HT-29 (cell line): ENCODE measurements at places on chromosomes 16 and 17. TPM values are rescaled to one million over a fixed set of nuclear protein-coding genes. Genes with fewer than 3 reads are reported as not detected.
A peak's percentile ranks its signal among the peaks of the same experiment; 100 is the strongest.

- no peak for DNase-seq
Measured at GRCh38 chr16:4324492-4325252, 8.8 kb downstream of the GLIS2 start.

DNA sequence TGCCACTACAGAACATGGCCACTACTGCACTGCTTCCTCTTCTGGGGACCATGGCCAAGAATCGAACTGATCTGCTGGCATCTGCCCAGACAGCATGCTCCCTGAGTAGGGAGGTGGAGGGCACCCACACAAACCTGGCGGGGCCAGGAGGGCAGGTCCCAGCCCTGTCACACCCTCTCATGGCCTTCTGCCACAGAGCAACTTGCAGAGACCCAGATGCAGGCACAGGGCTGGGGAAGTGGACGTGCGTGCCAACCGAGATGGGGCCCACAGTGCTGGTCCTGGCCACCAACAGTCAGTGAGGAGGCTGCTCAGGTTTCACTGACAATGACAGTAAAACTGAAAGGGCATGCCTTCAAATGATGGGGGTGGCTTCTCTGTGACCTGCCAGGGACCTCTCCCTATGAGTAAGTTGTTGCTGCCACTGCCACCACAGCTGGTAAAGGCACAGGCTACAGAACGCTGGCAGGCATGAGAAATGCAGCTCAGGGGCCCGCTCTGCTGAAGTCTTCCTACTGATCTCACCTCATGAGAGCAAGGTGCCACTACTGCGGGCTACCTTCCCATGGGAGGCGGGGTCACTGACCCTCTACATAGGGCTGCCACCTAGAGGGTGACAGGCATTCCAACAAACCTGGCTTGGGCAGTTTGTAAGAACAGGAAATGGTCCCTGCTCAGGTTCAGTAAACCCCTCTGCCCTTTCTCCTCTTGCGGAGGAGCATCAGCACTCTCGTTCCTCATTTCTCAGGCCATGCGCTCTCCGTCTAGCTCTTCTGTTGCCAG, 15.5 kb downstream of the HIC1 start:
- no peak for DNase-seq

DNA sequence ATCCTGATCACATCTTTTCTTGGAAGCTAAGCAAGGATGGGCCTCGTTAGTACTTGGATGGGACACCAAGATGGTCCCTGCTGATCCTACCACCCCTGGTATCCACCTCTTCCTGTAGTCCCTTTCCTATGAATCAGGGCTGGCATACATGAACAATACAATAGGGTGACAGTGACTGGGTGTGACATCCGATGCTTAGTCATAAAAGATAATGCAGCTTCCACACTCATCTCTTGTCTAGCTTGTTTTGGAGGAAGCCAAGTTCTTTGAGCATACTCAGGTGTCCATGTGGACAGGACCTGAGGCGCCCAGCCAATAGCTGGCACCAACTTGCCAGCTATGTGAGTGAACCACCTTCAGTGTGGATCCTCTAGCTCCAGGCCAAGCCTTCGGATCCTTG, 62.5 kb upstream of the NFAT5 start:
- DNase-seq = no peak

- no peak for DNase-seq
Measured at GRCh38 chr16:9521749-9522370, 430.4 kb downstream of the HAPSTR1 start.

DNA sequence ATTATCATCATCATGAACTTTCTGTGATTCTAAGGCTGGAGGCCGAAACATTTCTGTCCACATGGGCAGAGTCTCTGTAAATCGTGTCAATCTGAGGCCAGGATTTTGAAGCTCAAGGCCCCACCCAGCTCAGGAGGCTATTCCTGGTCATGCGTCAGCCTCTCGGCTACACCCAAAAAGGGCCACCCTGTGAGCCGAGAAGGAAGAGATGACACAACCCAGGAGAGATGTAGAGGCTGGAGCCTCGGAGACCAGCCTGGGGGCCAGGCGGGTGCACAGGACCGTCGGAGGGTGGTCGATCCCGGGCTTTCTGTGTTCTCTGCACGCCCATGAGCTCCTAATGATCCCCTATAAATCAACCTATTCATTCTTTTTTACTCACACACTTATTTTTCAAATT, 1.1 kb upstream of the CACNG1 start:
- peak; percentile 36 for DNase-seq

- no peak for DNase-seq
Measured at GRCh38 chr16:54073356-54073755, 213.2 kb downstream of the IRX3 start.

GRCh38 chr16:76214856-76215255, 62.3 kb upstream of the CNTNAP4 start:
- DNase-seq = no peak

GRCh38 chr16:16022683-16023064, 73.3 kb downstream of the ABCC1 start:
- no peak for DNase-seq

DNA sequence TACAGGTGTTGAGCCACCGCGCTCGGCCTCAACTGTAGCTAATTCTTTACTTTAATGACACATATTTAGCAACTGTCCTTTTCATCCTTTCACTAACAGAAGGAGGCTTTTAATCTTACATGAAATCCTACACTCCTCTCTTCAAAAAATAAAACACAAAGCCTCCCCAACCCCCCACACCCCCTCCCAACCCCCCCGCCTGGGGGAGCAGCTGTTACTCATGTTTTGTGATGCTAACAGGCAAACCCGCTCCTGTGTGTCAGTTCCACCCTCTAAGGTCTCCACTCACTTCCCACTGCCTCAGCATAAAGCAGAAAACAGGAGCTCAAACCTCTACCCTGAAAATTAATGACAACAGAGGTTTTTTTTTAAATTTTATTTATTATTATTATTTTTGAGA, 55.4 kb upstream of the SLC25A19 start:
- no peak for DNase-seq

GRCh38 chr17:1562176-1562643, 382 bp downstream of the PITPNA start:
- DNase-seq = no peak

GRCh38 chr16:12580809-12581208, 222.9 kb downstream of the CPPED1 start:
- no peak for DNase-seq

DNA sequence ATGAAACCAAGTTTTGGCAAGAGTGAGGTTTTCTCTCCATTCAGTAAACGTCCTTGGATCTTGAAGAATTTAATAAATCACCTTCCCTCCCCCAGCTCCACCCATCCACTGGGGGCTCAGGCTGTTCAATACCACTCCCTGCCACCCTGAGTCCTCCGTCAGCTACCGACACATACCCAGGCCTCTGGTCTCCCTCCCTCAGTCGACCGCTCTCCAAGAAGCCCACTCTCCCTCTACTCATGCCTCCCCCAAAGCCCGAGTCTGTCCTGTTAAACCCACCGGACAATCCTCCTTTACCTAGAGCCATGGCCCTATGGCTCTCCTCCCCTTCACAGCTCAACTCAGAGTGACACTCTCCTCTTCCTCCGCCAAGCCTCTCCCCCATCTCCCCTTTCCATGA, 19.7 kb upstream of the SLC4A1 start:
- DNase-seq = no peak

CES4A gene
- total RNA-seq = 3.0 and 5.5 TPM in 2 replicates

FBXO39 gene
- total RNA-seq = not detected in 2 replicates

ABCC6 gene
- 1.9 and 5.1 TPM in 2 replicates for total RNA-seq

CCL7 gene
- not detected in 2 replicates for total RNA-seq

GLP2R gene
- 0.03 TPM in 1 of 2 replicates, not detected in the other for total RNA-seq

ANKS4B gene
- total RNA-seq = 4.9 and 5.1 TPM in 2 replicates

CNTROB gene
- total RNA-seq = 17.3 and 24.4 TPM in 2 replicates

RHBDF1 gene
- 265 and 291 TPM in 2 replicates for total RNA-seq
